ENCODE measurements at places on chromosomes 11 and 22. TPM values are rescaled to one million over a fixed set of nuclear protein-coding genes. Genes with fewer than 3 reads are reported as not detected.

The C22orf42 gene
- not detected for total RNA-seq

The NR1H3 gene
- total RNA-seq, result 3.7 TPM

DNA sequence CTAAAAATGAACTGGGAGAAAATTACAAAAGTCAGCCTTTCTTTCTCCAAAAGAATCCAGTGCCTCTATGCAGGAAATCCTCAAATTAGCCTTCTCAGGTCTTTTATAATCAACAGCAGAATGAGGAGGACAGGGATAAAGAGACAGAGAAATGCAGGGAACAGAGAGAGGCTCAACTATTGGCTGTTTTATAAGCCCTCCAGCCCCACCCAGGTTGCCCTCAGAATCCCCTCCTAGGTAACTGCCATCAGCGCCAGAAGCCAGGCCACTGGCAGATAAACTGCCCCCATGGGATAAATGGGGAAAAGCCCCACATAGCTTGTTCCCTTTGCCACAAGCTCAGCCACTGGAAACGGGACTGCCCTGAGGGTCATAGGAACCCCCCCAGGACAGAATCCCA, 10.9 kb upstream of the HMOX1 start:
- no peak for DNase-seq

DNA sequence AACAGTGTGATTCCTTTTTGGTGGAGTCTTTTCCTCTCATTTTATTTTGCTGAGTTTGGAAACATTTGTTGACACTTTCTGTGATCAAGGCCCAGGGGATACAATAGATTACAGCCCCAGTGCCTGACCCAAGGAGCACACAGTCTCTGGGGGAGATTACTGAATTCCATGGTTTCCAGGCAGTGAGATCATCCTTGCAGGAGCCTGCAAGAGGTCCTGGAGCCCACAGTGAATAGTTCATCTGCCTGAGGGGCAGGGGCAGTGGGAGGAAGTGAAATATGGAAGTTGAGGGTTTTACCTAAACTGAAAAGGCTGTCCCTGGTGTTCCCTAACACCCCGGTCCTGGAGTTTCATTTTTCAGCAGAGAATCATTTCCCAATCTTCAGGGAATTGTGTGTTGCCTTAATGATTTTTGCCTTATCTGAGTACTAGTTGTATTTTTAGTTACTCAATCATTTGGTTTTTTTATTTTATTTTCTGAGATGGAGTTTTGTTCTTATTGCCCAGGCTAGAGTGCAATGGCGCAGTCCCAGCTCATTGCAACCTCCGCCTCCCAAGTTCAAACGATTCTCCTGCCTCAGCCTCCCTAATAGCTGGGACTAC, 7.7 kb downstream of the CCS start:
- DNase-seq, result no peak

GRCh38 chr22:17917490-17917983, 106.8 kb downstream of the MICAL3 start:
- DNase-seq, result no peak

- DNase-seq, result peak; percentile 55
Measured at GRCh38 chr11:65781152-65781961, 581 bp upstream of the AP5B1 start.

DNA sequence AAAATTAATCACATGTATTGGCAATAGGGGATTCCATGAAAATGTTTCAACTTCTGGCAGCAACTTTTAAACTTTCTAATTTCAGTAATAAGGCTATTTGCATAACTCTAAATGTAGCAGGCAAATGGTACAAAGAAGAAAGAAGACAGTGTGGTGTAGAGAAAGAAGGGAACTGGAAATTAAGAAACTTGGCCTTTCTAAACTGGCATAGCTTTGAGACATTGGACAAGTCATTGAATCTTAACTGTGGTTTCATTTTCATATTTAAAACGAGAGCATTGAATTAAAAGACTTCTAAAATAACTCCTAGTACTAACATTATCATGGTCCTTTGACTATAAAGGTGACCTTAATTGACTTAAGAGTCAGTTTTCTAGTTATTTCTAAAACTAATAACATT, 125.0 kb downstream of the UVRAG start:
- no peak for DNase-seq

- DNase-seq, result no peak
Measured at GRCh38 chr11:22581354-22582150, 44.1 kb downstream of the FANCF start.

DNA sequence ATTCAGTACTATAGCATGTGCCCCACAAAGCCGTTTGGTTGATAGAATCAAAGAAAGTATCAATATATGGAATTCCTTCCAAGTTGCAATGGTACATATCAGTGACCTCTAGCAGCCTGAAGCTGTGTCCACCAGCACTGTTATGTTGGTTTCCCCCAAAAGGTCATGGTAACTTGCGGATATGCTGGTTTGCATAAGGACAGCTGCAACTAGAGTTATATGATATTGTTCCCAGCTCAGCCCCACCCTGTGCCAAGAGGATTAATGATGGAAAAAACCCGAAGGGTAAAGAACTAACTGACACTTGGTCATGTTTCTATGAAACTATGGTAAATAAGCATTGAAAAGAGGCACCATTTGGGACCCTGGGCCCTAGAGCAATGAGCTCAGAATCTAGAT, 93.5 kb downstream of the PDHX start:
- DNase-seq, result no peak

GRCh38 chr11:130301002-130301401, 13.7 kb downstream of the ZBTB44 start:
- DNase-seq, result no peak

DNA sequence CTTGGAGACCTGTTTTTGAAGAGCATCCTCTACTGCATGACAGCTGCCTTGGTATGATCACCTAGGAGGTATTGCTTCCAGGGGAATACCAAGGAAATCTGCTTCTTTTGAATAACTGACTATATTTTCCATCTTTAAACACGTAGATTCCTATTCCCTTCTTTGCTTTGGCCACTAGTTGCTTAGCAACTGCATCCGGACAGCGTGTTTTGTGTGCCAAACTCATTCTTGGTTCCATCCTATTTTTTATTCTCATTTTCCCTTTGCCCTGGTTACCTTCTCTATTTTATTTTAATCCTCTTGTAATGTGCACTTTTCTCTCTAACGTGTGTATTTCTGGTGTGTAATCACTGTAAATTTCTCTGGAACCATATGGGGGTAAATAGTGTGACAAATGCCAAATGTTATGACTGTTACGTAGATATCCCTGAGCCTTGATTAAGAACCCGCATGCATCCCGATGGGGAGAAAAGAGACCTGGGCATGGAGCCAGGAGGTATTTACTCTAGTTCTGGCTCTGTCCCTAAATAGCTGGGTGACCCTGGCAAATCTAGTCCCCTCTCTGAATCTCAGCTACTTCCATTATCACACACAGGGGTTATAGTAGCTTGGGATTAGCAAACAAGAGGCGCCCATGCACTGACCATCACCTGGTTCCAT, 241.7 kb downstream of the MIAT start:
- DNase-seq, result no peak

Data from naive thymus-derived CD4-positive, alpha-beta T cell (primary cell).